ENCODE measurements at places on chromosomes 1 and 21. TPM values are rescaled to one million over a fixed set of nuclear protein-coding genes. Genes with fewer than 3 reads are reported as not detected.

LRRC38 gene
- not detected for total RNA-seq

MEGF6 gene
- 1.6 TPM for total RNA-seq

OR2T11 gene
- total RNA-seq, result not detected

TPTE gene
- not detected for total RNA-seq

FCAMR gene
- total RNA-seq, result not detected

CELA2B gene
- total RNA-seq, result not detected

CYP4A11 gene
- total RNA-seq, result not detected

OR2L13 gene
- total RNA-seq, result not detected

C8B gene
- not detected for total RNA-seq

DEPDC1 gene
- total RNA-seq, result 12.5 TPM

LAMB3 gene
- 652 TPM for total RNA-seq

LCE3D gene
- not detected for total RNA-seq

PTGS2 gene
- total RNA-seq, result 37.9 TPM

CSF3R gene
- total RNA-seq, result not detected

HMCN1 gene
- total RNA-seq, result 1.3 TPM

OR2M3 gene
- total RNA-seq, result not detected
